ENCODE measurements at places on chromosomes 2 and 18. TPM values are rescaled to one million over a fixed set of nuclear protein-coding genes. Genes with fewer than 3 reads are reported as not detected.

The ANO7 gene
- 0.46 TPM for total RNA-seq

The KYNU gene
- 134 TPM for total RNA-seq

The GLI2 gene
- total RNA-seq, result under 0.01 TPM

The SERPINB4 gene
- not detected for total RNA-seq

The RAB10 gene
- total RNA-seq, result 131 TPM

The ADAM23 gene
- 8.8 TPM for total RNA-seq

The PIEZO2 gene
- not detected for total RNA-seq

The TMEM185B gene
- total RNA-seq, result 19.6 TPM

The CROCC2 gene
- total RNA-seq, result not detected

The TSPYL6 gene
- not detected for total RNA-seq

The CARF gene
- 3.7 TPM for total RNA-seq
